ENCODE measurements at places on chromosomes 13 and 19.

DNA sequence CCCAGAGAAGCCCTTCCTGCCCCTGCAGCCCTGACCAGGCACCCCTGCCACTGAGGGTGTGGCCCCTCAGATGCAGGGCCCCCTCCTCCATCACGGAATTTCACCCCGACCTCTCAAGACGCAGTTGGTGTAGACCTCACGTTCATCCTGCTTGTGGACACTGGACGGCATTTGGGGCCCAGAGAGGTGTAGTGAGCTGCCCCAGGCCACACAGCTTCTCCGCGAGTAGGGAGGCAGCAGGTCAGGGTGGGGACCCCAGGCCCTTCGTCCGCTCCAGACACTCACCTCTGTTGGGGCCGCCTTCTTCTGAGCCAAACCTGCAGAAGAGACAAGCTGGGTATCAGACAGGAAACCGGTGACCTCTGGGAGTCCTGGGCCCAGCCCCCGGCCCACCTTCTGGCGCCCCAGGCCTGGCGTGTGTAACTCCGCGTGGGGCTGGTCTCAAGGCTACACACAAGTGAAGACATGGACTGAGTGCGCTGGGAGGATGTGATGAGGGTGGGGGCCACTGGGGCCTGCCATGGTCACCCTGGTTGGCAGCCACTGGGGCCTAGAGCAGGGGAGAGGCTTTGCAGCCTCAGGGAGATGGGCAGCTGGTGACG is 33.1 kb downstream of the PIP5K1C start:
- no peak for DNase-seq

DNA sequence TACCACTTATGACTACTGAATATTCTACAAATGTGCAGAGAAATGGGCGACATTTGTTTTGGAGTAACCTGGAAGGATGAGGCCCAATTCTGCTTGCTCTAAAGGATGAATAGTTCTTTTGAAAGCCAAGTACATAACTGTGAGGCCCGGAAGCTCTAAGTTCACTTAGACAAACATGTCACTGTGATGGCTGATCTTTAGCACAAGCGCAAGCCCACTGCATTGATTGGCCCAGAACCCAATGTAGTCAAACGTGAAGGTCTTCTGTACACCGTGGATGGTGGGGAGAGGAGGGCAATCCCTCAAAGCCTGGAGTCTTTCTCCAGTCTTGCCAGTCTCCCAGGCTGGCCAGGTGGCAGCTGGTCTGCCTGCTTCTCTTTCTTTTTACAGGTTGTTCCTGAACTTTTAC is 139.6 kb downstream of the RFC3 start:
- DNase-seq, result no peak

DNA sequence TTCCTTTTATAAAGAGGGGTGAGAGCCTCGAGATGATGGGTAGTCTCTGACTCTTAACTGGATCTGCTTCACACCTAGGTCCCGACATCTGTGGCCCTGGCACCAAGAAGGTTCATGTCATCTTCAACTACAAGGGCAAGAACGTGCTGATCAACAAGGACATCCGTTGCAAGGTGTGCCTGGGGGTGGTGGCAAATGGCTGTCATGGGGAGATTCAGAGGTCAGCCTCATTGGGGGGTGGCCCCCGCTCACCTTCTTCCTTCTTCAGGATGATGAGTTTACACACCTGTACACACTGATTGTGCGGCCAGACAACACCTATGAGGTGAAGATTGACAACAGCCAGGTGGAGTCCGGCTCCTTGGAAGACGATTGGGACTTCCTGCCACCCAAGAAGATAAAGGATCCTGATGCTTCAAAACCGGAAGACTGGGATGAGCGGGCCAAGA is 1.6 kb downstream of the CALR start:
- DNase-seq, result no peak

GRCh38 chr13:51905787-51906186 is 44.0 kb downstream of the CCDC70 start:
- no peak for DNase-seq

DNA sequence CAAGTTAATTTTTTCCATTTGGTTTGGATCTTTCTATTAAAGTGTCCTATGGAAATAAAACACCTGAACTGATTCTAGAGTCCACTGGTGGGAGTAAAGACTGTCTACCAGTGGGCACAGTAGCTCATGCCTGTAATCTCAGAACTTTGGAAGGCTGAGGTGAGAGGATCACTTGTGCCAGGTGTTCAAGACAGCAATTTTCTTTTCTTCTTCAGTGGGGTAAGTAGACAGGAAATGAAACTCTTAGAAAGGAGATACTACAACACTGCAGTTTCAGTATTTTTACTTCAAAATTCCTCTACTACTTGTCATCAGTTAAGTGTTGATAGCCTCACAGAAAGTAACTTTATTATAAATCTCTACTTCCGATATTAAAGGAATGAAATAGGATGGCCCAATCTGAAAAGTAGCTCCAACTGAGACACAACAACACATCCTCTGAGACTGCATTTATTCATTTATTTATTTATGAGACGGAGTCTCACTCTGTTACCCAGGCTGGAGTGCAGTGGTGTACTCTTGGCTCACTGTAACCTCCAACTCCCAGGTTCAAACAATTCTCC is 26.3 kb downstream of the DNMT1 start:
- DNase-seq, result no peak
